NCI-H510A treated with DMSO at 0.1 percent for 48 hours (cell line): ENCODE measurements at places on chromosomes 7 and 10.

DNA sequence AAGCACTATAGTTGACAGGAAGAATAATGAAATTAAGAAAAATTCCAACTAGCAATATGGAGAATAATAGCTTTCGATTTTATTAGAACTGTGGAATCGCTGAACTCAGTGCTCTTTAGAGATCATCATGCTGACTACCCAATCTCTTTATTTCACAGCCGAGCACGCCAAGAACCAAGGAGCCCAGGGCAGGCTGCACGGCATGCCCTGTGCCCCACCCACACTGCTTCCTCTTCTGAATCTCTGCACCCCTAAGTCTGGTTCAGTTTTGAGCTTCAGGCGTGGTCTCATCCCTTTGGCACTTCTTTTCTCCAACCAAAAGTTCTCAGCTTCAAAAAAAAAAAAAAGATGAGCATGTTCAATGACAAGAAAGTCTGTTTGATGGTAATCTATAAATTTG, 92.4 kb upstream of the ZNF800 start:
- no peak for DNase-seq

- no peak for DNase-seq
Observed at GRCh38 chr7:64581926-64582894, 19.3 kb upstream of the ZNF680 start.

DNA sequence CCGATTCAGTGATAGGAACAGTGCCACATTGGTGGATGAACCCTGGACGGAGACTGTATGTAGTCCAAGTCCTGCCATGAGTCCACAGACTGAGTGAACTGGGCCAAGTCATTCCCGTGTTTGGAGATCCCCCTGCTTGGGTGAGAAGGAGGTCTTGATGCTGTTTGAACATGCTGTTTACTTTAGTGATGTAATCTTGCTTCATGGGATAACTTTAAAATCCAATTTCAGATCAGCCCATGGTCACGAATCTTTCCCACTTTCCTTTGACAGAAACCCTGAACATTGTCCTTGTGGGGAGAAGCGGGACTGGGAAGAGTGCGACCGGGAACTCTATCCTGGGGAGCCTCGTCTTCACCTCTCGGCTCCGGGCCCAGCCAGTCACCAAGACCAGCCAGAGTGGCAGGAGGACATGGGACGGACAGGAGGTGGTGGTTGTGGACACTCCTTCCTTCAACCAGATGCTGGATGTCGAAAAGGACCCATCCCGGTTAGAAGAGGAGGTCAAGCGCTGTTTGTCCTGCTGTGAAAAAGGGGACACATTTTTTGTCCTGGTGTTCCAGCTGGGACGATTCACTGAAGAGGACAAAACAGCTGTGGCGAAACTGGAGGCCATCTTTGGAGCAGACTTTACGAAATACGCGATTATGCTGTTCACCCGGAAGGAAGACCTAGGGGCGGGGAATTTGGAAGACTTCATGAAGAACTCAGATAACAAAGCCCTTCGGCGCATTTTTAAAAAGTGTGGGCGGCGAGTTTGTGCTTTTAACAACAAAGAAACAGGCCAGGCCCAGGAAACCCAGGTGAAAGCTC, 26.6 kb downstream of the GIMAP8 start:
- DNase-seq = no peak

DNA sequence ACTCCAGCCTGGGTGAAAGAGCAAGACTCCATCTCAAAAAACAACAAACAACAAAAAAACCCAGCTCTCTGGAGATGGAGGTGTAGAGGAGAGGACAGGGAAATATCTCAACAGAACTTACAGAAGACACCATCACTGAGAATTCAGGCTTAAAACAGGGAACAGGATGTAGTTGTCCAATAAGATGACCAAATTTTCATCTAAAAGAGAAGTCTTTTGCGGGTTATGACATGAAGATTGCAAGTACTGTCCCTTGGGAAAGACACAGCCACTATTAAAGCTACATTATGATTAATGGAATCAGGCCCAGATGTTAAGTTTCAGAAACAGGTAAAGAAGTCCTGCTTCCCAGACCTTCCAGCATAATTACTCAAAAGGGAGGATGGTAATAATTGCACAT, 235.2 kb upstream of the NRP1 start:
- no peak for DNase-seq

GRCh38 chr10:13659887-13660550, 73.3 kb downstream of the PRPF18 start:
- DNase-seq = peak; percentile 16

- no peak for DNase-seq
Observed at GRCh38 chr7:30674420-30674819, 7.8 kb downstream of the CRHR2 start.

GRCh38 chr7:142943706-142944268, 4.5 kb downstream of the LLCFC1 start:
- no peak for DNase-seq

DNA sequence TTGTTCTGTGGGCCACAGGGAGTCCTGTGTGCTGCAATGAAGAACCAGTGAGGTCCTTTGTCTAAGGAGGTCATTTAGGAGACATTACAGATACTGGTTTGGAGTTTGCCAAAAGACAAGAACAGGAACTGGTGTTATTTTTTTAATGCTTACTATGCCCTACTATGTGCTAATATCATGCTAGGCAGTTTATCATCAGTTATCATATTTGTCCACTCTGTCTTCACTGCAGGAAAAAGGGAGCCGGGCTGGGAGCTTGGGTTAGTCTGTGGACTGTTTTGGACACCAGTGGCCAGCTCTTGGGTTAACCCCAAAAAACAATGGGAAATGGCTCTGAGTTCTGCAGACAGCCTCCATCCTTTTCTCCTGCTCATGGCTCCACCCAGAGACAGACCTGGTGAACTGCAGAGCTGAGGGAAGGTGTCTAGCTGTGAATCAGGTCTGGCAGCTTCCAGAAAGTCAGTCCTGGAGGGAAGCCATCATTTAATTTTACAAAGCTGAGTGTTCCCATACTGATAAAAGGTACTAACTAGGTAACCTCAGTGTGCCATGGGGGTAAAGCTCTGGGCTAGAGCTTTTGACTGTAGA, 101.2 kb upstream of the ZNF746 start:
- DNase-seq = no peak

GRCh38 chr10:117541909-117542705, 439 bp upstream of the EMX2 start:
- no peak for DNase-seq

GRCh38 chr7:46247664-46248063, 326.6 kb upstream of the IGFBP3 start:
- no peak for DNase-seq

DNA sequence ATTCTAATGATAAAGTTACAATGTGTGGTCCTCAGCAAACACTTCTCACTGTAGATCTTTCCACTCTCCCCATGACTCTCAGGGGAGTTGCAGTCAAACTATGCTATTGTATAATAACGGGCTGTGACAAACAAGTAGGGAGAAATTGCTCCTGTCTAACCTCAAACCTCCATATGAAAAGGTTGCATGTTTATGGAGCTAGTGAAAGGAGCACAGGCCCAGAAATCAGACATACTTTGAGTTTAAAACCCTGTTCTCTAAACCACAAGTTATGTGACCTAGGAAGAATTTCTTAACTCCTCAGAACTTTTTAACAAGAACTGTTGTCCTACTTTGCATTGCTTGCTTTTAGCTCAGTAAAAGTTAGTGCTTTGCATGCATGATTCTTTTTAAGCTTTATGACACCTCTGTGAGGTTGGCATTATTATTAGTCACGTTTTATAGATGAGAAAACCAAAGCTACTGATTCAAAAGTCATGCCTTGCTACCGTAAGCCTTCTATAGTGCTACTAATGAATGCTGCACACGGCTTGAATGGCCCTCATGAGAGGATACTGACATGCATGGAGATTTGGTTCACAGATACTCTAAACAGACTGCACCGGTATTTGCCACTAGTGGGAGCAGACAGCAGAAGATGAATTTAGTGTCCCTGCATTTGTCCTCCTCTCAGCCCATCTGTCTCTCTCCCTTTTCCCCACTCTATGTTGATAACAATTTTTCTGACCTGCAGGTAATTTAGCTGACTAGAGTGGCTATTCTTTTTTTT, 129.5 kb upstream of the PCGF5 start:
- DNase-seq = peak; percentile 3

- DNase-seq = no peak
Observed at GRCh38 chr7:129907122-129907736, 45.5 kb downstream of the UBE2H start.

- no peak for DNase-seq
Observed at GRCh38 chr10:10865913-10866312, 151.8 kb upstream of the CELF2 start.

- DNase-seq = no peak
Observed at GRCh38 chr10:100710151-100710871, 35.1 kb upstream of the PAX2 start.

- no peak for DNase-seq
Observed at GRCh38 chr10:123146013-123146893, 1.7 kb upstream of the HMX2 start.

DNA sequence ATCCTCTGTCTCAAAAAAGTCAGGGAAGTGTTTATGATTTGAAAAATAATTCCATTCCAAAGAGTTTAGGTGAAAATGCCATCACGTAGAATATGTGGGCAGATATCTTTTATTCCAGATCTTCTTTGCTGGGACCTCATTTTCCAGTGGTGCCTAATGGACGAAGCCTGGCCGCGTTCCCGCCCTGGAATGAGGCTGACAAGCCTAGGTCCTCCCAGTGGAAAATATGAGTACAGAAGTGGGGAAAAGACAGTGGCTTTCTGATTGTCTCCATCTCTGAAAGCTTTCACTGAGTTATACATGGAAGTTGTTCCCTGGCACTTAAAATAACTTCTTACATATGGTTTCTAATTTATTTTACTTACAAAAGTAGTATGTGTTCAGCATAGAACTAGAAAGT, 139.4 kb downstream of the TACC2 start:
- DNase-seq = no peak

- no peak for DNase-seq
Observed at GRCh38 chr7:15837306-15837950, 150.9 kb upstream of the MEOX2 start.

DNA sequence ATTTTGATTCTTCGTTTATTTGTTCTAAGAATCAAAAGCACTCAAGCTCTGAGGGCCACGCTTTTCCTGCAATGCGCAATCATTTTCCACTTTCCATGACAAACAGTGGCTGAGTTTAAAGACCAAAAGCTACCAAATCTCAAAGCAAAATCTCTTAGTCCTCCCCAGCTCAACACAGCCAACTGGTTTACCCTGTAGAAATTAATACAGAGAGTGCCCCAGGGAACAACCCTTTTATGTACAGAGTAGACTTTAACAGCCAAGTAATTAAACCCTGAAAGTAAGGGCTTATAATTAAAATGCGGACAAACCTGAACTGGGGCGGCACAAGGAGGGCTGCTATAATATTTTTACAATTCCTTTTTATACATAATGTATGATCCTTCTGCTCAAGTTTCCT, 53.2 kb downstream of the FAM53B start:
- DNase-seq = no peak

DNA sequence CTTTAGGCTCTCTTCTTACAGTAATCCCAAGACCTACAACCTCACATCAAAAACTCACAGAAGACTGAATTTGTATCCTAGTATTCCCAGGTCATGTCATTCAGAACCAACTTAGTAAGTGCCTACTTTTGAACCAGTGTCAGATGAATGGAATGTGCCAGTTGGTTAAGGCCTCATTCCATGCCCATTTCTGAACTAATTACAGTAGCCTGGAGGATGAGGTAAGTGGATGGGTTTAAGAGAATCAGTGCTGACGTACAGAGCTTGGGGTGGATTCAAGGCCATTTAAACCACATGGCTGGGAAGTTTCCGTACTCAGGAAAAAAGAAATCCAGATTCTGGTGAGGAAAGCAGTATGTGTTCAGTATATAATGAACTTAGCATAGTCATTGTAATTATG, 21.9 kb upstream of the FOXP2 start:
- no peak for DNase-seq

GRCh38 chr7:81873559-81873958, 103.7 kb upstream of the HGF start:
- no peak for DNase-seq

DNA sequence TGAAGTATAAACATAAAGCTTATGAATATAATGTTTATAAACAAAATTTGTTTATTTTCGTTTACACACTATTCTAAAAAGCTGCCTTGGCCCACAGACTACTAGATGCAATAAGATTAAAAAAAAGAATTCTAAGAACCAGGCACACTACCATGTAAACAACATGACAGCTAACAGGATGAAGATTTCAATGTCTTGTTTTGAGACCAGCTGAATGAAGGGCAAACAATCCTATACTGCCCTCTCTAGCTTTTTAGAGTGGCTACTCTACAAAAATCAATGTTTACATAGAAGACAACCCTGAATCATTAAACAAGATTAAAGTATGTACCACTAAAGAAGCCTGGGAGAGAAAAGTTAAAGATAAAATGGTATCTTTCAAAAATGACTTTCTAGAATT, 38.6 kb downstream of the SLC25A40 start:
- DNase-seq = no peak

DNA sequence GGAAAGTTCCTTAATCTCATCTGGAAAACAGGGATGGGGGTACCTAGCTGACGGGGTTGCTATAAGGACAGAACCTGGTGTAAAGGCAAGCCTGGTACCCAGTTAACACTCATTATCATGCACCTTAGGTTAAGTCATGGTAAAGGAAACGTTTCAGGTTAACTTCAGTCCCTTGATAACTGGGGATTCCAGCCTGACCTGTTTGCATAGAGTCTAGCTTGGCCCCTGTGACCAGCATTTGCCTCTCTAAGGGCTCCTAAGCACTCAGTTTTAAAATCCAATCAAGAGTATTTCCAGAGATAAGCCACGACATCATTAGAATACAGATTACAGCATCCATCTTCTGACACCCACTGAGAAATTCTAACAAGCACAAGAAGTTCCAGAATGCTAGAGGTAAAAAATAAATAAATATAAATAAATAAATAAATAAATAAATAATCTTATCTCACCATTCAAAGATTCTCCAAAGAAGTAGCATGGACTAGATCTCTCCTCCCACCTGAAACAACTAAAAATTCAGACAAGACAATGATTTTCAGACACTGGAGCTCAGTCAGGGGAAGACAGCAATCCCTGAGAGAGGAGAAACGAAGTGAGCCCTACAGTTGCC, 184.6 kb downstream of the KCNMA1 start:
- no peak for DNase-seq

GRCh38 chr7:149791-150636, 42.4 kb upstream of the FAM20C start:
- DNase-seq = no peak

DNA sequence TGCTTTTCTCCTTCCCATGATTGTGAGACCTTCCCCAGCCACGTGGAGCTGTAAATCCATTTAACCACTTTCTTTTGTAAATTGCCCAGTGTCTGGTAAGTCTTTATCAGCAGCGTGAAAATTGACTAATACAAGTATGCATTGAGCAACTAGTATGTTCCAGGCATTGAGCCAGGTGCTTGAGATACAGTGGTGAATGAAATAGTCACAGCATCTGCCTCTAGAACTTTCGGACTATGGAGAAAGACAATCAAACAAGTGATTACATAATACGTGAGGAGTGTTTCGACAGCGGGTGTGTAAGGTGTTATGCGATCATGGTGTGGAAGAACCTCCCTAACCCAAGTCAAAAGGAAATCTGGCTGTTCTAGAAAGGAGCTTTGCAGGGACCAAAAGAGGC, 21.6 kb upstream of the NUP205 start:
- no peak for DNase-seq
